ENCODE measurements at places on chromosomes 2 and 18.

GRCh38 chr2:96260387-96261260 lies 5.2 kb downstream of the TMEM127 start:
- DNase-seq: peak; percentile 84

GRCh38 chr2:11923935-11924334 lies 177.5 kb downstream of the LPIN1 start:
- no peak for DNase-seq

DNA sequence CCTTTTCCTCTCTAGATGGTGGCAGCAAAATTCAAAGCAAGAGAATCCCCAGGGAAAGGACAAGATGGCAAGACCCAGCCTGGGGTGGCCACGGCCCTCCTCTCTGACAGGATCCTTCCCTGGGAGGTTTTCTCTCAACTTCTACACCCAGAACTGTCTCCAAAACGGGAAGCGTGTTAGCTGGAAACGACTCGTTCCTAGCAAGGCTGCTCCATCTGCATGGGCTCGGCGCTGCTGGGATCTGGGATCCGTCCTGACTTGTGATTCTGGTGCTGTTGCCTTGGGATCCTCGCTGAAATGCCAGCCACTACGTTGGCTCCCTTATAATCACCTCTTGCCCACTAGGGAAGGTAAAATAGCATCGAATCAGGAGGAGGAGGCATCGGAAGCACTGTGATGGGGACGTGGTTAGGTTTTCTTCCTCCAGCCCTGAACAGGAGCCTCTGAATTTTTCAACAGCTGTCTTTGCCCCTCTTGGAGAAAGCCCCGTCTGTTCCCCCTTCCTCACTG lies 514.8 kb upstream of the MYT1L start:
- no peak for DNase-seq

- DNase-seq: no peak
Measured at GRCh38 chr2:207281436-207281835, 115.7 kb upstream of the KLF7 start.

DNA sequence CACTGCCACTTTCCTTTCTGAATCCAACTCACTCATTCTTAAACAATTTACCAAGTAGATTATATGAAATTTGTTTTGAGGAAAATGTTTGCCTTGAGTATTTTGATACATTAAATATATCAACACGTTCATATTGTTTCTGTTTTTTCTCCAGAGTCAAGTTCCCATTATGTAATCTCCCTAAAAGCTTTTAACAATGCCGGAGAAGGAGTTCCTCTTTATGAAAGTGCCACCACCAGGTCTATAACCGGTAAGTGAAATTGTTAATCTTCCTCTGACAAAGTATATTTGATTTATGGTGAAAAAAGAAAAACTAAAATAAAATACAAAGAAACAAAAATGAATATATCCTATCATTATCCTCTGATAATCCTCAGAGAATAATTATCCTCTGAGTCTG lies 838.6 kb downstream of the MBD2 start:
- no peak for DNase-seq

DNA sequence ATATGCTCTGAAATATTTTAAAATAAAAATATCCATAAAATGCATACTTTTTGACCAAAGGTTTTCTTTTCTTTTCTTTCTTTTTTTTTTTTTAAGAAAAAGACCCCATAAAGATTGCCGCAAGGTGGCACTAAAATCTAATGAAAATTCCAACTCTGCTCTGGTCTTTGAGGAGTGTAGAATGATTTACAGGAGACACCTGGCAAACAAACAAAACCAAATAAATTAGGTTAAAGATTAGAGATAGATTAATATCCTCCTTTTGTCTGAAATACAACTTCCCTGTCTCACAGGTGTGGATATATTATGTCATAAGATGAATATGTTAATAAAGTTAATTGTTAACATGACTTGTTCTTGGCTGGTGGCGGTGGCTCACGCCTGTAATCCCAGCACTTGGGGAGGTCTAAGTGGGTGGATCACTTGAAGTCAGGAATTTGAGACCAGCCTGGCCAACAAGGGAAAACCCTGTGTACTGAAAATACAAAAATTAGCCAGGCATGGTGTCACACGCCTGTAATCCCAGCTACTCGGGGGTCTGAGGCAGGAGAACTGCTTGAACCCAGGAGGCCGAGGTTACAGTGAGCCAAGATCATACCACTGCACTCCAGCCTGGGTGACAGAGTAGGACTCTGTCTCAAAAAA lies 3.5 kb upstream of the RHOB start:
- DNase-seq: peak; percentile 70

- DNase-seq: no peak
Measured at GRCh38 chr2:164928101-164928673, 27.1 kb downstream of the SLC38A11 start.

GRCh38 chr2:36568516-36569246 lies 29.3 kb downstream of the FEZ2 start:
- peak; percentile 56 for DNase-seq

DNA sequence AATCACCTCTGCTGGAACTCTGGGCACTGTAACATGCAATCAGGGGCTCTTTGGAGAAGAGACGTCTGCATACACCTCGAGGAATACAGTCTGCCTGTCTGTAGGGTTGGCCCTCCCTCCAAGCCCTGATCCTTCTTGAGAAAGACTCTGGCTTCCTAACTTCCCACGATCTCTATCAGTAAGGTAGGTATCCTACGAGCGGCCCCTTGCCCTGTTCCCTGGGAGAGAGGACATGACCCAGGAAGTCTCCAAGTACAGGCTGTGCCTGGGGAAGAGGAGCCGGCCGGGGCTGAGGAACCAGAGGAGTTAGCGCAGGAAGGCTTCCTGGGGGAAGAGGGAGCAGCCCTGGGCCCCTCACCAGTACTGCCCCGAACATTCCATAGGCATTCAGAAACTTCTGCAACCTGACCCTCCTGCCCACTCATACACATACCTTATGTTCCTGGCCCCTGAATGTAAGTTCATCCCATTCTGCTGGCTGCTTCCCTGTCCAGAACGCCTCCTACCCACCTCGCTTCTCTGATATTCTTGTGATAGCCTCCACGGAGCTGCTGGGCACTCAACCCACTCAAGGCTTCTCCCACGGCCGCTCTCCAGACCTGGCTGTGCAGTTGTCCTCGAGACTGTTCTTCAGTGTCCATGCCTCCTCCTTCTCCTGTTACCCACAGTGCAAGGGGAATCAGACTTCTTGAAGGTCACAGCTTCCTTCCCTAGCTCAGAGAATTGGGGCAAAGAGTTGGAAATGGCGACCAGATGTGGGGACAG lies 116.1 kb downstream of the CYP26B1 start:
- no peak for DNase-seq

DNA sequence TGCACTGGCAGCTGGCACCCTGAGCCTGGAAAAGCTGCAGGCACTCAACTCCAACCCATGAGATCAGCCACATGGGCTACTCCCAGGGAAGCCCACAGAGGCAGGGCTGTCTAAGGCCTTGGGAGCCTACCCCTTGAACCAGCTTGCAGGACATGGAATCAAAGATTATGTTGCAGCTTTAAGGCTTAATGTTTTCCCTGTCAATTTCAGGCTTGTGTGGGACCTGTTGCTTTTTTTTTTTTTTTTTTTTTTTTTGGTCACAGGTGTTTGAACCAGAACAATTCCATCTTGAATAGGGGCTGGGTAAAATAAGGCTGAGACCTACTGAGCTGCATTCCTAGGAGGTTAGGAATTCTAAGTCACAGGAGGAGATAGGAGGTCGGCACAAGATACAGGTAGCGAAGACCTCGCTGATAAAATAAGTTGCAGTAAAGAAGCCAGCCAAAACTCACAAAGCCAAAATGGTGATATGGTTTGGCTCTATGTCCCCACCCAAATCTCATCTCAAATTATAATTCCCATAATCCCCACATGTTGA lies 7.5 kb upstream of the IL1A start:
- DNase-seq: no peak

DNA sequence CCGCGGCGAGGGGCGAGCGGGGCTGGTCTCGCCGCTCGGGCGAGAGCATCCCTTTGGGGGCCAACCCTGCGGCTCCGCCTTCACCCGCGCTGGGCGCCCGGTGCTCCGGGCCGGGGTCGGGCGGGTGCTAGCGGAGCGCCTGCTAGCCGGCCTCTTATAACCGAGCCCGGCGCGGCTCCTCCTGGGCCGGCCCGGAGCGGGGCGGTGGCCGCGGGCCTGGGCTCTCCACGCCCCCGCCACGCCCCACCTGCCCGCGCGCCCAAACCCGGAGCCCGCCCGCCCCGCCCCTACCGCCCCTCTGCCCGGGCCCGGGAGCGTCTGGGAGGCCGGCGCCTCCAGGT lies at the start of gene FOXI3:
FOXI3 (minus strand) TSS at position 129 of the 341 bp plus-strand sequence. CDS start 158 bp downstream, outside the sequence.
- no peak for DNase-seq

GRCh38 chr2:226554701-226555100 lies 244.9 kb downstream of the IRS1 start:
- no peak for DNase-seq

DNA sequence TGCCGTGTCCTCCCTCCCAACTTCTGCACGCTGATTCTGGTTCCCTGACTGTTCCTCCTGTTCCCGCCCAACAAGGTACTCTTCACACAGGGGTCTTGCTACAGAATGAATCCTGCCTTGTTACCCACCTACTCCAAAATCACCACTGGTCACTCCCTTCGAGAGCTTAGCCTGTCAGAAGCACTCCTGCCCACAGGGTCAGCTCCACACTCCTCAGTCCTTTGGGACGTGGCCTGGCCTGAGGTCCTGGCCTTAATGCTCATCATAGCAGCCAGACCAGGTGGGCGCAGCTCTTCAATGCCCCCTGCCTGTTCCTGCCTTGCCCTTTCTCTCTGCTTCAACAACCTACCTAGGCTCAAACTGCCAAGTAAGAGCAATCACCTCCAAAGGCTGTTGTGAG lies 27.8 kb upstream of the ID2 start:
- DNase-seq: no peak

- no peak for DNase-seq
Measured at GRCh38 chr2:162524192-162524591, 180.3 kb downstream of the GCA start.

DNA sequence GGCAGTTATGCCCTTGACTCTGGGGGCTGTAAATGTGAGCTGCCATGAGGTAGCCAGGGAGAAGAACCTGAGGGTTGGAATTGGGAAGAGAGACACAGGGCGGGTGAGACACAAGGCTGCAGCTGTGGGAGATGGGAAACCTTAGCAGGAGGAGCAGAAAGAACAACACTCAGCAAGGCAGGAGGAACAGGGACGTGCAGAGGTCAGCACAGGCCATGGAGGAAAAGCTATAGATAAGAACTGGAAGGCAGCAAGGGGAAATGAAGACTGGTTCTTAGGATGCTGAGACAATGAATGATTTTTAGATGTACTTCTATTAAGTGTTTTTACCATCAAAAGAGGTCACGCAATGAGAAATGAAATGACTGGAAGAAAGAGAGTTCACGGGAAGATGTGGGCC lies 80.2 kb downstream of the USP40 start:
- DNase-seq: no peak
